ENCODE measurements at places on chromosomes 1 and 21.
A peak's percentile ranks its signal among the peaks of the same experiment; 100 is the strongest.

GRCh38 chr1:227134686-227135314 is 183.5 kb downstream of the CDC42BPA start:
- peak overlapping the region; percentile 10 for H3K27ac ChIP-seq
- H3K27me3 ChIP-seq: no peaks in the 10 kb centered on the region
- peaks cover 3% of the 10 kb centered on the region for H3K4me1 ChIP-seq

DNA sequence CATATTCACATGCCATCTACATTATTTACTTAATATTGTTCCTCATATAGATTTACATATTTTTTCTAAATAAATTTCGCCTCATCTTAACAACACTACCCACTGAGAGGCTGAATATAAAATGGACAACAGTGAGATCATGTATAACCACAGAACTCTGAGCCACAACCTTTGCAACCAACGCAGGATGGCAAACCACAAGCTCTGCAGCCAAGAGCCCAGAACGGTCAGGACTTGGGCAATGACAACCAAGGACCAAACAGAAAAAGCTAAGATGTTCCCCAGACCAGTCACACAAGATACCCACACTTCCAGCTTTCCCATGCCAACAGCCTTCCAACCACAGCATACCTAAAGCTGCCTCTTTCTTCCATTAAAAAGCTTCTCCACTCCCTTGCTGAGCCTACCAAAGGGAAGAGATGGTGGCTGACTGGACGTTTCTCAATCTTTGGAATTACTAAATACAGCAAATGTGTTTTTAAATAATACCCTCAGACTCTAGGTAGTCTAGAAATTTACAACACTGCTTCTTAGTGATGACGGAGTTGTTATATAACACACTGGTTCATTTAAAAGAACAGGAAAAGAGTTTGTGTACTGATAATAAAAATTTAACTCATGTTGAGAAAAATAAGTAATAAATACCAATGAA is 117.9 kb downstream of the AKT3 start:
- H3K4me3 ChIP-seq: no peak overlapping the region
- peaks cover 49% of the 10 kb centered on the region for H3K4me1 ChIP-seq
- H3K27ac ChIP-seq: peak overlapping the region; percentile 24
- H3K27me3 ChIP-seq: no peaks in the 10 kb centered on the region
- H3K36me3 ChIP-seq: no peaks in the 10 kb centered on the region

- no peak for DNase-seq
- H3K27ac ChIP-seq: peak overlapping the region; percentile 47
- H3K27me3 ChIP-seq: no peaks in the 10 kb centered on the region
- H3K4me1 ChIP-seq: peaks cover 43% of the 10 kb centered on the region
- no peak overlapping the region for H3K4me3 ChIP-seq
These were observed 87.7 kb downstream of the TGFBR3 start for GRCh38 chr1:91798241-91798648.

GRCh38 chr1:24100945-24101737 is 10.8 kb downstream of the MYOM3 start:
- DNase-seq: no peak
- H3K4me3 ChIP-seq: no peak overlapping the region
- peaks cover 31% of the 10 kb centered on the region for H3K4me1 ChIP-seq
- H3K27me3 ChIP-seq: no peaks in the 10 kb centered on the region
- H3K36me3 ChIP-seq: no peaks in the 10 kb centered on the region

- no peak overlapping the region for H3K4me3 ChIP-seq
- no peak overlapping the region for H3K27ac ChIP-seq
- no peaks in the 10 kb centered on the region for H3K36me3 ChIP-seq
- no peaks in the 10 kb centered on the region for H3K4me1 ChIP-seq
- no peak for DNase-seq
These were observed 20.9 kb upstream of the RAB4A start for GRCh38 chr1:229249854-229250644.

DNA sequence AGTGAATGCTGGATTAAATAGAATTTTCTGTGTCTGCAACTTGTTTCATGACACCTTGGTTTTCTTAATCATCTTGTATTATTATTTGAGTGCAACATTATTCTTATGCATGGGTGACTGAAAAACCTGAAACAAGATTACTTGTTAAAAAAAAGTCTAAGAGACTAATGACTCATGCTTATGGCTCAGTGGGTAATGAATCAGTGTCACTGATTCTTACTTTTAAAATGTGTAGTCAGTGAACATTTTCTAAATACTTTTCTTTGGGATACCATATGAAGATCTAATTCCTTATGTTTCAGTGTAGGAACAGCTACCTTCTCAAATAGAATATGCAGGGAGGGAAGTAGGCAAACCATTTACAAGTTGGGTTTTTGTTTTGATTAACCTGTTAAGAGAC is 65.5 kb downstream of the PRKAA2 start:
- H3K4me1 ChIP-seq: peaks cover 4% of the 10 kb centered on the region
- DNase-seq: no peak
- H3K27ac ChIP-seq: no peak overlapping the region
- peaks cover 25% of the 10 kb centered on the region for H3K36me3 ChIP-seq

DNA sequence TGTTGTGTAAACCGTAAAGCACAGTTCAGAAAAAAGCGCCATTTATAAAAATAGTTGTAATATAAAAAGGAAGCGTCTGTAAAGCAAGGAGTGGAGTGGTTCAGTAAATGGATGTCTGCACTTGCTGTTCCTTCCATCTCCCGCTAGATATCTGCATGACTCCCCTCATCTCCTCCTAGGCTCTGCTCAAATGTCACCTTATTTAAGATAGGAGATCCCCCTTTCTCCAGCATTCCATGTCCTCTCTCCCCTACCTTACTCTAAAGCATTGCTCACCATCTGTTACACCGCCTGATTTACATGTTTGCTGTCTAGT is 745 bp downstream of the MUL1 start:
- peaks cover 47% of the 10 kb centered on the region for H3K4me1 ChIP-seq
- peak overlapping the region; percentile 92 for H3K27ac ChIP-seq
- peak overlapping the region; percentile 91 for H3K4me3 ChIP-seq
- DNase-seq: no peak
- H3K27me3 ChIP-seq: peaks cover 5% of the 10 kb centered on the region

DNA sequence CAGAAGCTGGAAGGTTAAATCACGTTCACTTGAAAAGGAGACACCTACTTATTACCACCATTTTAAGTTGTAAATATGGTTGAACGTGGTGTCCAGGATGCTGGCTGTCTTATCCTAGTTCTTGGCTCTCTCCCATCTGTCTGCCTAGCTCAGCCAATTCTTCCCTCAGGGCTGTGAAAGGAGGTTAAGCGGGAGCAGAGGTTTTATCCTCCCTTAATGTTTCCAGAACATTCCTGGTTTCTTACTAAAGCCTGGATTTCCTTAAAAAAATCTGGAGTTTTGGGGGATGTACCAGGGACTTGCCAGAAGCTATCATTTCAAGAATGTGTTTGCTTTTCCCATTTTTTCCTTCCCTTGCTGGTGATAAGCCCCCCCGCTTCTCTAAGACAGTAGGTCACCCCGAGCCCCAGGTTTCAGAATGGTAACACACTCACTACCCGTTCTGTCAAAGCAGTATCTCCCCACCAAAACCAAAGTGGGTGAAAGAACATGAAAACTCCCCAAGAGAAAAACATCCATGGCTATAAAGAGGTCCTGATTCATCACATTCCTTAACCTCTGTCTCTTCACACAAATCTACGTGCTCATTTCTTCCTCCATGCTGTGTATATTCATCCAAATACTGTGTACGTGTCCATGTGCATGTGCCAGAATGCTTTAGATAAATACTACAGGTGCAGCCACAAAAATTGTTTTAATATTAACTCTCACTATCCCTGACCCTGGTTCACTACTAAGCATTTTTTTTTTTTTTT is 114.7 kb downstream of the MAP3K21 start:
- H3K27me3 ChIP-seq: no peaks in the 10 kb centered on the region
- peaks cover 4% of the 10 kb centered on the region for H3K4me1 ChIP-seq
- DNase-seq: no peak
- H3K4me3 ChIP-seq: no peak overlapping the region
- H3K36me3 ChIP-seq: no peaks in the 10 kb centered on the region

DNA sequence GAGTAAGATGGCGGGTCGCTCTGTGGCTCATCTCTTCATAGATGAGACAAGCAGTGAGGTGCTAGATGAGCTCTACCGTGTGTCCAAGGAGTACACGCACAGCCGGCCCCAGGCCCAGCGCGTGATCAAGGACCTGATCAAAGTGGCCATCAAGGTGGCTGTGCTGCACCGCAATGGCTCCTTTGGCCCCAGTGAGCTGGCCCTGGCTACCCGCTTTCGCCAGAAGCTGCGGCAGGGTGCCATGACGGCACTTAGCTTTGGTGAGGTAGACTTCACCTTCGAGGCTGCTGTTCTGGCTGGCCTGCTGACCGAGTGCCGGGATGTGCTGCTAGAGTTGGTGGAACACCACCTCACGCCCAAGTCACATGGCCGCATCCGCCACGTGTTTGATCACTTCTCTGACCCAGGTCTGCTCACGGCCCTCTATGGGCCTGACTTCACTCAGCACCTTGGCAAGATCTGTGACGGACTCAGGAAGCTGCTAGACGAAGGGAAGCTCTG is 2.4 kb downstream of the TNFAIP8L2 start:
- H3K4me3 ChIP-seq: peak overlapping the region; percentile 58
- peaks cover 13% of the 10 kb centered on the region for H3K4me1 ChIP-seq
- DNase-seq: no peak
- H3K27me3 ChIP-seq: no peaks in the 10 kb centered on the region
- peak overlapping the region; percentile 35 for H3K27ac ChIP-seq

GRCh38 chr1:99613716-99614115 is 32.2 kb upstream of the PALMD start:
- H3K27ac ChIP-seq: no peak overlapping the region
- H3K4me1 ChIP-seq: no peaks in the 10 kb centered on the region
- no peaks in the 10 kb centered on the region for H3K27me3 ChIP-seq
- no peak for DNase-seq
- H3K36me3 ChIP-seq: no peaks in the 10 kb centered on the region
- H3K4me3 ChIP-seq: no peak overlapping the region

GRCh38 chr1:202029171-202029665 is 18.8 kb downstream of the ELF3 start:
- no peak overlapping the region for H3K4me3 ChIP-seq
- H3K27ac ChIP-seq: no peak overlapping the region
- H3K27me3 ChIP-seq: no peaks in the 10 kb centered on the region
- DNase-seq: no peak
- no peaks in the 10 kb centered on the region for H3K36me3 ChIP-seq

GRCh38 chr1:200866521-200866920 is 6.3 kb upstream of the GPR25 start:
- DNase-seq: no peak
- H3K4me3 ChIP-seq: no peak overlapping the region
- H3K27me3 ChIP-seq: peaks cover 12% of the 10 kb centered on the region
- peaks cover 3% of the 10 kb centered on the region for H3K36me3 ChIP-seq

- H3K4me1 ChIP-seq: peaks cover 61% of the 10 kb centered on the region
- H3K27me3 ChIP-seq: no peaks in the 10 kb centered on the region
- H3K27ac ChIP-seq: peak overlapping the region; percentile 16
- DNase-seq: no peak
- H3K36me3 ChIP-seq: no peaks in the 10 kb centered on the region
- H3K4me3 ChIP-seq: no peak overlapping the region
These were observed 34.9 kb upstream of the ARHGEF16 start for GRCh38 chr1:3419415-3420204.

- H3K27ac ChIP-seq: no peak overlapping the region
- H3K4me1 ChIP-seq: no peaks in the 10 kb centered on the region
- H3K4me3 ChIP-seq: no peak overlapping the region
- no peak for DNase-seq
These were observed 644.2 kb upstream of the PLXNA2 start for GRCh38 chr1:208888376-208888775.

DNA sequence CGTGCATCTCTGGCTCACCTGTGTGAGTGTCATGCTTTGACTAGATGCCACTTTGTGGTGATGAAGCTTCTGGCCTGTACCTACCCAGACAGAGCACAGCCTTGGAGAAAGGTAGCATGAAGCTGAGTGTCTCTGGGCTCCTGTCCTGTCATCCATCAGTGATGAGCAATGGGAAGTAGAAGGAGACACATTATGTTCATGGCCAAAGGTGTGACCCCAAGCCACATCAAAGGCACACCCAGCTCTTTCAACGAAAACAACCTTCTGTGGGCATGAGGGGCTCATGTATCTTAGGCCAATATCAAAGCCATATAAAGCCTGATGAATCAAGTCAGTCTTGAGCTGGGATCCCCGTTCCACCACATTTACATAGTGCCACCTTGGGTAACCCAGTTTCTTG is 1.0 kb upstream of the CLIC6 start:
- H3K36me3 ChIP-seq: no peaks in the 10 kb centered on the region
- H3K27ac ChIP-seq: no peak overlapping the region
- H3K4me3 ChIP-seq: no peak overlapping the region
- no peak for DNase-seq

GRCh38 chr1:152941037-152941711 is 5.8 kb upstream of the SPRR5 start:
- no peak overlapping the region for H3K4me3 ChIP-seq
- no peaks in the 10 kb centered on the region for H3K36me3 ChIP-seq
- no peak overlapping the region for H3K27ac ChIP-seq
- no peaks in the 10 kb centered on the region for H3K4me1 ChIP-seq
- no peaks in the 10 kb centered on the region for H3K27me3 ChIP-seq

DNA sequence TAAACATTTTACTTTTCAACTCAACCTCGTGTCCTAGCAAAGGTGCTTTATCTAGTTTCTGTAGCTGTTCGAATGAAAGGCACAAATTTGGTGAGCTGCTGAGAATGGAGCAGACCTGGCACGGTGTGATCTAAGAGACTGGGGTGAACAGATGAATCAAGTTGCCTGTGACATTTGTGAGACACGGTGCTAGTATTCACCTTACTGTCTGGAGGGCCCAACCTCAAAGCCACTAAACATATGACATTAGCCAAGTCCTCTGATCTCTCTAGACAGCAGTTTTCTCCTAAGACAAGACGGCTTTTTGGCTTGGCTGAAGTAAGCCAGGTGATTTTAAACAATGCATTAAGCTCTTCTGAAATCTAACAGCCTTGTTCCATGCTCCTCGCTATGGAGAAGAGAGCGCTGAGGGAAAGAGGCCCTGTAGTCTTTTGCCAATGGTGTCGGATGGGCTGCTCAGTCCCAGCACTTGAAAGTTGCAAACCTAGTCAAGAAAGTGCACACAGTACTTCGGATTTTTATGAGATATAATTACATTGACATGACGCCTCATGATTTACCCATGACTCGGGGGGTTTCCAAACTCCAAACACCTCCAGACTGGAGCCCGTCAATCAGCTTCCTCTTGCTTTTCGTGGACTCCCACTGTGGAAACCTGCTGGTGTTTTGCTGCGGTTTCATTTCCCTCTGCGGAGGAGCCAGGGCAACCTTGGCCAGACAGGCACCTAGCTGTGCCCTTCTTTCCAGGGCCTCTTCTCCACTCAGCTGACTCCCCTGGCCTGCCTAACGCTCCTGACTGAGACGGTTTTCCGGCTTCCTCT is 794 bp upstream of the TOR3A start:
- H3K4me3 ChIP-seq: peak overlapping the region; percentile 99
- peaks cover 16% of the 10 kb centered on the region for H3K4me1 ChIP-seq
- peak overlapping the region; percentile 95 for H3K27ac ChIP-seq
- DNase-seq: no peak
- no peaks in the 10 kb centered on the region for H3K36me3 ChIP-seq
- no peaks in the 10 kb centered on the region for H3K27me3 ChIP-seq

DNA sequence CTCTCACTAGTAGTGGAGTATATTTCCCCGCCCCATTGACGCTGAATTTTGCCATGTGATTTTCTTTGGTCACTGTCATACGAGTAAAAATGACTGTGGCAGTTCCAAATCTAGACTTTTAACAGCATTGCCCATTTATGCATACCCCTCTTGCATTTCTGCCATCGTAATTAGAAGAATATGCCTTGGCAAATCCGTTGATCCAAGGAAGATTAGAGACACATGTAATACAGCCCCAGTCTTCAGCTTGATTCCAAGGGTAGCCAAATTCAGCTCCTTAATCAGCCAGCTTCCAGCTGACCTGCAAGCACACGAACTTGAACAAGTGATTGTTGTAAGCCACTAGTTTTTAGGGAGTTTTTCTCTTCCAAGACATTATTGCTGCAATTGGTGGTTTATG is 290.3 kb upstream of the ADAMTS5 start:
- no peak overlapping the region for H3K27ac ChIP-seq
- DNase-seq: no peak
- H3K4me1 ChIP-seq: no peaks in the 10 kb centered on the region
- H3K4me3 ChIP-seq: no peak overlapping the region
- no peaks in the 10 kb centered on the region for H3K27me3 ChIP-seq
